Right cardiac atrium (tissue), 5 donors: ENCODE measurements at places on chromosomes 2 and 18. TPM values are rescaled to one million over a fixed set of nuclear protein-coding genes. Genes with fewer than 3 reads are reported as not detected.
A peak's percentile ranks its signal among the peaks of the same experiment; 100 is the strongest.

GRCh38 chr2:227616631-227617030 lies 667 bp upstream of the SCYGR4 start:
- DNase-seq, result no peak

- DNase-seq, result no peak
Observed at GRCh38 chr2:240714747-240715725, 23.4 kb downstream of the AQP12A start.

- no peak for DNase-seq
Observed at GRCh38 chr2:147468963-147469362, 375.9 kb upstream of the ACVR2A start.

Gene IL1R1
- 32.2 TPM for polyA plus RNA-seq

DNA sequence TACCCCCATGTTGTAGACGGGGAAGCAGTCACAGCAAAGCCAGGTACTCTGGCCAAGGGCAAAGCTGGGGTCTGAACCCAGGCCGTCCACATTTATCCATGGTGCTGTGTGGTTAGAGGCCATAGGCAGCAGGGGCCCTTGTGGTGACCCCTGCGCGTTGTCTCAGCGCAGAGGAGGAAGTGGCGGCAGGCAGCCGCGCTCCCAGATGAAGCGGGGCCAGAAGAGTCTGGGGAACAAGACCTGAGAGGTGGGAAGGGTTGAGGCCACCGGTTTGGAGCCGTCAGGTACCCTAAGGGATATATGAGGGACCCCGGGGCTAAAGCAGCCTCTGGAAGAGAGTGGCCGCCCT lies 770 bp downstream of the ZNF396 start:
- DNase-seq, result peak; percentile 32

DNA sequence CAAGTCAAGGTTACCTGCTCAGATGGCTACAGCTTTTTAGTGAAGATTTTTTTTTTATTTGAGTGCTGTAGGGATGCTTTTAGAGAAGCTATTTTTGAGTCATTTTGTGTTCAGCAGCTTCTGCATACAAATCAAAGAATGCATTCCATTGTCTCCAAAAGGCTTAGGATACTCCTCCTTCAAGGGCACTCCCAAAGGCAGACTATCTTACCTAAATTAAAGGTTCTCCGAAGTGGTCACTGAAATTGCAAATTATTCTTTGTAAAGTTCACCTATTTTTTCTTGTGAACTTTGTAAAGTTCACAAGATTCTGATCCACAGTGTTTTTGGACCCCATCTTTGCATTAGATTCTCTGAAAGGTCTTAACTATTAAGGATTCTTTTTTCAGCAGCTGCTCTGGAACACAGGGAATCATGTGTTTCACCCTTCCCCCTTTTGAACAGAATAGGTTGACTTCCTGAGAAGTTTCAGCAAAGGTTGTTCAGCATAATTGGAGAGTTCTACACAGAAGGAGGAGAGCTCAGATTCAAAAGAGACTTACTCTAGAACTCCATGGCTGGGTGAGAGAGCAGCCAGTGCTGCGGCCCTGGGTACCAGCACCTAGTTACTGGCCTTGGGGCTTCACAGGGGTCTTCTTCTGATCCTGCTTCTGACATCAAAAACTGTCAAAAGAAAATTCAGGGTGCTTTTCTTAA lies 14.5 kb downstream of the CLIP4 start:
- no peak for DNase-seq

DNA sequence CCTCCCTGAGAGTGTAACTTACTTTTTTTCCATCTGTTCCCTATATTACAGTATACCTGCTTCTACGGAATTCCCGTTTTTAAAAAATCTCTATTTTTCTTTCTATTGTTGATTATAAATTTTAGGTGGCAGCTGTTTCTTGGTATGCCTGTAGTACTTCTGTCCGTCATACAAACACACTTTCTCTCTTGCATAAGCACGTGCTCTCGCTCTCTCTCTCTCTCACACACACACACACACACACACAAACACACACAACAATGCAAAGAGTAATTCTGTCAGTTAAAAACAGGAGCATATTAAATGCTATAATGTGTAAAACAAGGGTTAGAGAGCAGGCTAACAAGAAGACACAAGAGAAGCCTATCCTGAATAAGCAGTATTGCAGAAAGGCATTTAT lies 140.5 kb downstream of the THADA start:
- no peak for DNase-seq

- DNase-seq, result no peak
Observed at GRCh38 chr2:726169-726568, 49.0 kb upstream of the TMEM18 start.

DNA sequence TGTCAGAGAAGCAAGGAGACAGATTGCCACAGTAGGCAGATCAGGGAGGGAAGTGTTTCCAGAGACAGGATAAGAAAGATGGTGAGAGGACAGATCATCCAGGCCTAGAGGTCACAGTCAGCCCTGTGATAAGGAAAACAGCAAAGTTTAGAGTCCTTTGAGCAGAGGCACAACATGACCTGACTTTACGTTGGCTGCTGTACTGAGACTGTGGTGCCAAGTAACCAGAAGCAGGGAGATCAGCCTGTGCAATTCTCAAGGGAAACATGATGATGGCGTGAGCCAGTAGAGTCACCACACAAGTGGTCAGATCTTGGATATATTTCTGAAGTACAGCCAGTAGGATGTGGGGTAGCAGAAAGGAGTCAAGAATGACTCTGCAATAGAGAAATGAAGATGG lies 43.7 kb downstream of the SMC6 start:
- no peak for DNase-seq

GRCh38 chr2:195443926-195444325 lies 213.1 kb upstream of the SLC39A10 start:
- no peak for DNase-seq

Gene DHRS9
- 51.8 TPM for polyA plus RNA-seq

Gene CCBE1
- polyA plus RNA-seq, result 0.48 TPM

- no peak for DNase-seq
Observed at GRCh38 chr18:74459889-74460288, 2.8 kb upstream of the DIPK1C start.

DNA sequence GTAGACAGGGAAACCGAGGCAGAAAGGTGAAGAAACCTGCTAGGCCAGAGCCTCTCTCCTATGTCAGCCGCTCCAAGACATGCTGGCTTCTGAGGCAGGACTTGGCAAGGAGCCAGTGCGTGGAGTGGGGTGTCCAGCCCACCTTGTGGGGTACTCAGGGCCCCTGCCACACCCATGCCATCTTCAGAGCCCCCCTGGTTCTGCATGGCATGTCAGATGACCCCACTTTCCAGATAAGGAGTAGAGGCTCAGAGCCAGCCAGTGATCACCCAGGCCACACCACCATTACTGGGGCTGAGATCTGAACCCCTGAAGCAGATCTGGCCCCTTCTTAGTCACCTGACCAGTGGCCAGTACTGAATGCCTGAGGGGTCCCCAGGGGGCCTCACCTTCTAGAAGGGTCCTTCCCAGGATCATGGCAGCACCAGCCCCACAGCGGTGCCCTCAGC lies 14.7 kb downstream of the CROCC2 start:
- peak; percentile 53 for DNase-seq

DNA sequence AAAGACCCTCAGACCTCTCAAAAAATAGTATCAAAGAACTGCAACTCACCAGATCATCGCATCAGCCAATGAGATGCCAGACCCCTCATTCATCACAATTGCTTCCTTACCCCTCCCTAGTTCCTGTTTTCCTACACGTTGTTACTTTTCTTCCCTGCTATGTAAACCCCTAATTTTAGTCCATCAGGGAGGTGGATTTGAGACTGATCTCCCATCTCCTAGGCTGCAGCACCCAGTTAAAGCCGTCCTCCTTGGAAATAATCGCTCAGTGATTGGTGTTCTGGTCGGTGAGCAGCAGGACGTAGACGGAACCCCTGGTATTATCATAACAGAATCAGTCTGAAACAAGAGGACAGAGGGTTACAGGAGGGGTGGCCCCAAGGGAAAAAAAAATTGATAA lies 44.0 kb upstream of the MAP4K4 start:
- DNase-seq, result no peak

Gene CD28
- polyA plus RNA-seq, result 0.14 TPM

- DNase-seq, result no peak
Observed at GRCh38 chr2:19367326-19367725, 8.9 kb upstream of the OSR1 start.

- DNase-seq, result no peak
Observed at GRCh38 chr2:9297156-9297555, 90.5 kb downstream of the ASAP2 start.

- DNase-seq, result no peak
Observed at GRCh38 chr2:235698028-235698427, 204.2 kb downstream of the AGAP1 start.

Gene RGPD4
- polyA plus RNA-seq, result not detected

Gene GPR45
- polyA plus RNA-seq, result not detected

GRCh38 chr2:129329574-129329973 lies 649.9 kb upstream of the RAB6C start:
- no peak for DNase-seq

- no peak for DNase-seq
Observed at GRCh38 chr2:7730449-7730848, 813.2 kb downstream of the RNF144A start.

DNA sequence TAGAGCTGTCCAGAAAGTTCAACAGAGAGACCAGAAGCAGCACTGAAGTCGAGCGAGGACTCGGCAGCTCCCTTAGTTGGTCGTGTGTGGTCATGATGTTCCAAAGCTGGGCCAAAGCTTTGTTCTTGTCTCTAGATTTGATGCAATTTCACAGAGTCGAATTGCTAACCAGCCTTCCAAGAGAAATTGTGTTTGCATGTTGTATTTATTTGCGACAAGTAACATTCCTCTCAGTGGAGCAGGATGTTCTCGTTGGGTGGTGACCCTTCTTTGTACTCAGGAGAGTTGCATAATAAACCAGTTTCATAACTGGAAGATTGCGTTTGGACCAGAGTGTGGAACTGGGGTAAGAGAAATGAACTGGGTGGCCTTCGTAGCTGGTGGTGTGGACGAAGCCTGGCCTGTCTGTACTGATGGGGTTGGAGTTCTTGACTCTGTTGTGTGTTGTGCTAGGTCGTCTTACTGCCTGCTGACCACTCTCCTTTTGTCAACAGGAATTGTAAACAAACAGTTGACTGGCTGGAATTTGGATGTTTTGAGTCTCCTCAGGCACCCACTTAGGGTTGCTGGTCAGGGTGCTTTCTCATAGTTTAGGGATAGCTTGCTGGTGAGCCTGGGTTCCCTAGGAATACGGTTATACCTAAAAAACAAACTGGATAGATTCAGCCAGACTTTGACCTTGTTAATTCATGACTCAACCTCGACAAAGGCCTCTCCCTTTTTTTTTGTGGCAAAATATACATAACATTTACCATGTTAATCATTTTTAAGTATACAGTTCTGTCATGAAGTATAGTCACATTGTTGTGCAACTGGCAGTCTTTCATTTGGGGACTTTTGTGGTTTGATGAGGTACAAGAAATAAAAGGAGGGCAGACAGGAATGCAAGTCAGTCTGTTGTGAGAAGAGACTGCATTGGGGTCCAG lies 28.9 kb upstream of the TOGARAM2 start:
- DNase-seq, result no peak

GRCh38 chr2:177711483-177712265 lies 319.1 kb downstream of the AGPS start:
- no peak for DNase-seq

Gene SPATA3
- polyA plus RNA-seq, result not detected

DNA sequence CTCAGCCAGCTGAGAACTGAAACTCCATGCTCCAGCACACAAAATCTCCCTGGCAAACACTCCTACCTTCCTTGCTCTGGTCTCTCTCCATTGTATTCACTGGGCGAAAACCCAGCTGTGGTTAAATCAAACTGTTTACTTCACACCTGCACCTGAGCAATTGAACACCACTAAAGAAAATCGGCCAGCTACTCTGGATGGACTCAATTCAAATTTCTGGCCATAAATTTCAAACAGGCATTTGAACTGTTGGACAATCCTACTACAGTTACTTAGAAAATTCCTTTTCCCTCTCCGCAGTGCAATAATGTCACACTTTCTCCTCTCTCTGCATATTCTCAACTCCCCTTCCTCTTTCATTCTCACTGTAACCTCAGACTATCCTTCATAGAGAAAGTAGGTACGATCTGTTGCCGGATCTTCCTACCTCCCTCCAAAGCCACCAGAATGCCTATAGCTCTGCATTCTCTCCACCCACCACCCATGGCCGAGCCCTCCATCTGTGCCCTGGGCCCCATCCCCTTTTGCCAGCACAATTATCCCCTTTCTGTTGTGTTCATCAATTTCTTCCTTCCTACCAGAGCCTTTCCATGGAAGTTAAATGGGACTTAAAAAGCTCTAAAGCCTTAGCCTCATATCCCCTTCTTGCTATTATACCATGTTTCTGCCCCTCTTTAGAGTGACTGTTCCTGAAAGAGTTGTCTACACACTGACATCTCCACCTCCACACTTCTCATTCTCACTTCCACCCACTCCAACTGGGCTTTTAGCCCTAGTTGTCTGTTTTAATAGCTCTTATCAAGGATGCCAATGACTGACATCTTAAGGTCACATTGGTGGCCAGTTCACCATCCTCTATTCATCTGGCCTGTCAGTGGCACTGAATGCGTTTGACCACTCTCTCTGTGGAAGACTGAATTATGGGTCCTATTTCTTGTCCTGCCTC lies 127.5 kb upstream of the SLC1A4 start:
- DNase-seq, result no peak

DNA sequence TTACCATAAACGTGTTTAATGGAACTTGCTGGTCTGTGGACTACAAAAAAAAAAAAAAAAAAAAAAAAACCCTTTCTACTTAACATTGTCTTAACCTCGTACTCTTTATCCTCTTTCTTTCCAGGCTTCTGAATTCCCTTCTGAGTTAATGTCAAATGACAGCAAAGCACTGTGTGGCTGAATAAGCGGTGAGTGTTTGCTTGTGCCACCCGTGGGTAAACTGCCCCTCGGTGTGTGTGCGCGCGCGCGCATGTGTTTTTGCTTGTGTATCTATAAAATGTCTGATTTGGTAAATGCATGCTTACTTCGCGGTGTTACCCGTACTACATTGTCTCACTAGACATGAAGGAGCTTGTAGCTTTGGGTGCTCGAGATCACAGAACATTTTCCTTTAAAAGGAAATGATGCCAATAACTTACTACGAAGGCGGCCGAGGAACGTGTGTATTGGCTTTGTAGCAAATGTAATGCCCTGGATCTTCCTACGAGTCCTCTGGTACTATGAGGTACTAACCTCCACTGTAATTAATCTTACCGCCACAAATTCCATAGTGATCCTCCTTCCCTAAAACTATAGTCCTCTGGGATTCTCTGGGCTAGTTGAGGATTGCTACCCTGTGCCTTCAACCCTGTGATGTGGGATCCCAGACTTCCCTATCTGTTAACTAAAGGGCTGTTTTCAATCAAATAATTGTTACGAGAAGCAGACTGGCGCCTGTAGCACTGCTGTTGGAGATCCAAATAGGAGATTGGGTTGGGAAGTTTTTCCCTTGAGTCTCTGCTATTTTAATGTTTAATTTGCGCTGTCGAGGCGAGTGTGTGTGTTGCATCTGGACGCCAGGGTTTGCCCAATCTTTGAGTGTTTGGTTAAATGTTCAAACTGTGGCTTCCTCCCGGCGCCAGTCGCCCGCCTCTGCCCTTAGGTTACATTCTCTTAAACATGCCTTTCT lies 1.1 kb downstream of the ID2 start:
- peak; percentile 46 for DNase-seq

Gene ABCB11
- 0.07 TPM for polyA plus RNA-seq

Gene TMEM198
- 3.4 TPM for polyA plus RNA-seq

Gene SPP2
- polyA plus RNA-seq, result not detected

GRCh38 chr2:113075030-113075429 lies 7.3 kb downstream of the IL1F10 start:
- DNase-seq, result no peak
